ENCODE measurements at places on chromosomes 6 and 20.

DNA sequence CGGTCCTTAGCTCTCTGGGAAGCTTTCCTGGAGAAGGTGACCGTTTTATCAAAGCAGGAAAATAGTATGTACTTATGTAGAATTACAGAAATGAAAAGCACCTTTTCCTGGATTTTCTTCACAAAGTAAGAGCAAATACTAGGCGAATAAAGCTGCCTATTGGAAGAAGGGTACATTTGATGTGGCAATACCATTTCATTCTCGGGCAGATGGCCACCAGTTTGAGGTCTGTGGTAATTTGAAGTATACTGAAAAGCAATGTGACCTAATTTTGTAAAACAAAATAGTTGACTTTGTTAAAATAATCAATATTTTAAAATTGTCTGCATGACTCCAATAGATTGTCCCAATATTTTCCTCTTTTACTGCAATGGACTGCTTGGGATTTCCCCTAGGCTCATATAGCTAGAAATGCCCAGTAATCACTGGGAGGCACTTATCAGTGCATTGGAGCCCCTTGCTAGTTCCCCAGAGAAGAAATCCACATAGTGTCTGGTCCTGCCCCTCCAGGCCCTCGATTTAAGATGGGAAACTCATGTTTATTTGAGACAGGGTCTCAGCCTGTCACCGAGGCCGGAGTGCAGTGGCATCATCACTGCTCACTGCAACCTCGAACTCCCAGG lies 7.4 kb upstream of the UTRN start:
- no peak for DNase-seq

GRCh38 chr6:148851683-148852556 lies 105.1 kb downstream of the UST start:
- DNase-seq: no peak

GRCh38 chr6:17710331-17710730 lies 3.6 kb upstream of the NUP153 start:
- DNase-seq: no peak

DNA sequence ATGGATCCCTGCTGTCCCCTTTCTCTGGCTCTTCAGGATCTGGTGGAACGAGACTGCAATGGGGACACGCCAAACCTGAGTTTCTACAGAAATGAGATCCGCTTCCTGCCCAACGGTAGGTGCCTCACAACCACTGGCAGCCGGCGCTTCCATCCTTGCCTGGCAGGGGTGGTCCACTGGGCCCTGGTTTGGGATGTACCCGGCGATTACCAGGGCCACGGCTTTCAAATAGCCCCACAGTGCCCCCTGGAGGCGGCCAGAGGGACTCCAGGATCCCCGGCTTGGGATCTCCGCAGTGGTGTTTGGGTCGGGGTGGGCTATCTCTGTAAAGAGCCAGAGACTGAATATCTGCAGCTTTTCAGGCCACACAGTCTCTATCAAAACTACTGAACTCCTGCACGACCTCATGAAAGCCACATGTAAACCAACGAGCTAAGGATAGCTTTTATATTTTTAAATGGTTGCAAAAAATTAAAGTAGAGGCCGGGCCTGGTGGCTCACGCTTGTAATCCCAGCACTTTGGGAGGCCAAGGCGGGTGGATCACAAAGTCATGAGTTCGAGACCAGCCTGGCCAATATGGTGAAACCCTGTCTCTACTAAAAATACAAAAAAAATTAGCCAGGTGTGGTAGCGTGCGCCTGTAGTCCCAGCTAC lies 3.7 kb downstream of the OGFR start:
- DNase-seq: no peak

DNA sequence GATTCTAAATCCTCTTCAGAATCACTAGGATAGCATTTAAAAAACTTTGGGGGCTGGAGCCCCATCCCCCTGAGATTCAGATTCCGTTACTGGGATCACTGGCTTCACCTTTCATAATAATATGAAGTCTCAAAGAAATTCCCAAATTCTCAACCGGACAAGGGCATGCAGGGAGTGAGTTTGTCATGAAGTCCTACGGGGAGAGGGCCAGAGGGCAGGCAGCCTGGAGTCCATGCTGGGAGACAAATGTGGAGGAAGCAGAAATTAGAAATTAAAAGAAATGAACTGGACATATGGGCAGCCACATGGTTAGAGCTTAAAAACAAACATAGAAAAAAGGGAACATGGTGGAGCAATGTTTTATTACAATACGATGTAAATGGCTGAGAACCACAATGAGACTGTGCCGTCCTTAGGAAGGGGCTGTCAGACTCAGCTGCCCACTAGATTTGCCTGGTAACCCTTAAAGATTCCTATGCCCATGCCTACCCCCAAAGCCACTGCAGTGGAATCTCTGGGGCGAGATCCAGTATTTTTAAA lies 142.6 kb downstream of the CEBPB start:
- DNase-seq: no peak

DNA sequence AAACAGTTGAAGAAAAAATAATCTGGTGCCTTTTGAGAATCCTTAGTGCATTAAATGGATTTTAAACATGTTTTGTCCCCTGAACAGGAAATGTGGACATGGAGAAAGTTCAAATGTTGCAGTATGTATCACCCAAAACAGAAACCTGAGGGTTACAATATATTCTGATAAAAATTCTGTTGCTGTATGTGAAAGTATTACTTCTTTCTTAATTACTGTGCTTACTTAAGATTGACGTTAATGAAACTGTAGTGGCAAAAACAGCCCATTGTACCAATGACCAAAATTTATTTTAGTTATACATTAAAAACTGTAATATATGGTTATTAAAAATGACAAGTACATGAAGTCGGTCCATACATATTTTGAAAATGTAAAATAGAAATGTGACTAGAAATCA lies 100.6 kb downstream of the PRDM1 start:
- no peak for DNase-seq

- no peak for DNase-seq
These were observed 28.3 kb downstream of the SLC2A4RG start for GRCh38 chr20:63767886-63768285.

- DNase-seq: no peak
These were observed 66.7 kb downstream of the SMOC2 start for GRCh38 chr6:168507730-168508129.

DNA sequence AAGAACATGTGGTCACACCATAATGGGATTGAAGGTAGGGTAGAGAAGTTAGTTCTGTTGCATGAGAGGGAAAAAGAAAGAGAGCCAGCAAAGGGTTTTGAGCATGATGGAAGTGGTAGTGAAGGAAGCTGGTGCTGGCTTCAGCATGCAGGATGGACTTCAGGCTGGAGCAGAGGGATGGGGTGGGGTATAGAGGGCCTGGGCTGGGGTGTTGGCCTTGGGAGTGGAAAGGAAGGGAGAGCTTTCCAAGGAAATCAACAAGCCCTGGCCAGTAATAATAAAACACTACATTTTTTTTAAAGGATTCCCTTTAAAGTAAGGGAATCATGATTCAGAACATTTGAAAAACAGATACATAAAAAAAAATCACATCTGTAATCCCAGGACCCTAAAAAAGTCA lies 61.2 kb downstream of the LAMA4 start:
- DNase-seq: no peak

GRCh38 chr6:150354754-150355571 lies 13.8 kb upstream of the IYD start:
- DNase-seq: no peak

- DNase-seq: no peak
These were observed 28.2 kb downstream of the VPS52 start for GRCh38 chr6:33243476-33243875.

- DNase-seq: no peak
These were observed 106.1 kb downstream of the TNFAIP3 start for GRCh38 chr6:137973201-137973600.

- no peak for DNase-seq
These were observed 25.4 kb downstream of the ZNF311 start for GRCh38 chr6:28979679-28980078.

All from astrocyte of the cerebellum (primary cell).